ENCODE measurements at places on chromosomes 3 and 15.

- DNase-seq, result no peak
Measured at GRCh38 chr15:38374556-38374955, 79.4 kb upstream of the FAM98B start.

DNA sequence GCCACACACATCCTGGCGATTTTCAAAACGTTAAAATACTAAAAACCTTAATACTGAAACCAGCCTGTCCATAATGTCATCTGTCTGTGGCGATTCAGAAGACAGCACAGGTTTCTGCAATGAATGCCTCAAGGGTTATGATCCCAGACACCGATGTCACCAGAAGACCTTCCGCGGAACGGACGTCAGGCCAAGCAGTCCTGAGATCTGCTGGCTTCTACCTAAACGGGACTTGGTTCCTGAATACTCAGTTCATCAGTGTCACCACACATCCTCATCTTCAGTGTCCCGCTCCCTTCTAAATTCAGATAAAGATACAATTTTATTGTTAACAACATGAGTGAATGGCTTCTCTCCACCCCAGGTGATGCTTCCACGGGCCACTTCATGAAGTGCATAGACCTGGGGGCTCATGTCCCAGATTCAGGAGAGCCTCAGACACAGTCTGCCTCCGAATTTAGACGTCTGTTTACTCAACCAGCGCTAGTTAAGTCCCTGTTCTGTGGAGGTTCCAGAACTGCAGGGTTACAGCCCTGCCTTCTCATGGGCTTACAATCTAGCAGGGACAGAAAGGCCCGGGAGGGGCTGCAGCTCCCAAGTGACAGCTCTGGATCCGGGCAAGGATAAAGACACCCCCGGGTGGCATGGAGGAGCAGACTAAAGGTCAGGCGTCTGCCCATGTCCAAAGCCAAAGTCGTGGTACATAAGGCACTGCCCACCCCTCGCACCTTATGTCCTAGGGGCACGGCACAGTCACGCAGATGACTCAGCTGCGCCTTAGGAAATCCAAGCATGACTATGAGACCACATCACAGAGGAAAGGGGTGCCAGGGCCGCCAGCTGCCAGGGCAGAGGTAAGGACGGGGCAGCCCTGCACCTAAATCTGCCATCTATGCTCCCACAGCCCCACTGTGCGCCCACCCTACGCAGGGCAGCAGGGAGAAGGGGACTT lies 75.9 kb downstream of the VGLL4 start:
- DNase-seq, result no peak

- no peak for DNase-seq
Measured at GRCh38 chr15:73647259-73648013, 14.2 kb upstream of the NPTN start.

- no peak for DNase-seq
Measured at GRCh38 chr15:74482661-74483060, 21.7 kb upstream of the UBL7 start.

GRCh38 chr3:40387001-40387894 lies at the start of gene ENTPD3:
TSS of gene ENTPD3 (plus strand) at chr3:40387184. CDS start at chr3:40388058, 874 bp downstream.
- no peak for DNase-seq

- DNase-seq, result no peak
Measured at GRCh38 chr3:121651684-121652083, 9.0 kb downstream of the HCLS1 start.

GRCh38 chr3:59567661-59568060 lies 517.8 kb upstream of the CFAP20DC start:
- no peak for DNase-seq

DNA sequence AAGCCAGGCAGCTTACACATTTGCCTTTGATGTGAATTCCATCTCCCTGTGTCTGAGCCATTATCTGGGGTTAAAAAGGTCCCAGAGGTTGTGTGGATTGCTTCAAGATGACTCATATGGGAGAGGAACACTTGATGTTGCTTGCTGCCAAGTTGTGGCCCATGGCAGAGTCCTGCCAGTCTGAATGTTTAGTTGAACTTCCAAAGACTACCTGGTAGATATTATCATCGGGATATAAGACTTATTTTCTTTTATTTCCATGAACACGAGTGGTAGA lies 85.6 kb downstream of the TJP1 start:
- DNase-seq, result no peak

DNA sequence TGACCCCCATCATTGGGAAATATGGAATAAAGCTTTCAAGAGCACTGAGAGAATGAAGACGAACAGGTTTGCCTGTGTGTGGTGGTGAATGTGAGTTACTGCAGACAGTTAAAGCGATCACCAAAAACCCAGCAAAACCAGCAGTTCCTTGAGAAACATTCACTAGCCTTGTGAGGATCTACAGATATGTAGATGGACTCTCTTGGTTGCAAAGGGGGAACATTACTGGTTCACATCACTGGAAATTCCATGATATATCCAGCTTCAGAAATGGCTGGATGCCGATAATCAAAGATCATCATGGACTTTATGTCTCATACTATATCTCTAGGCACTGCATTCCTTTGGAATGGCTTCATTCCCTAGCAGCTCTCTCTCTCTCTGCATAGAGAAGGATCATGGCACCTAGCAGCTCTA lies 10.2 kb upstream of the HERC1 start:
- no peak for DNase-seq

- DNase-seq, result no peak
Measured at GRCh38 chr15:74428970-74429780, 4.6 kb downstream of the SEMA7A start.

DNA sequence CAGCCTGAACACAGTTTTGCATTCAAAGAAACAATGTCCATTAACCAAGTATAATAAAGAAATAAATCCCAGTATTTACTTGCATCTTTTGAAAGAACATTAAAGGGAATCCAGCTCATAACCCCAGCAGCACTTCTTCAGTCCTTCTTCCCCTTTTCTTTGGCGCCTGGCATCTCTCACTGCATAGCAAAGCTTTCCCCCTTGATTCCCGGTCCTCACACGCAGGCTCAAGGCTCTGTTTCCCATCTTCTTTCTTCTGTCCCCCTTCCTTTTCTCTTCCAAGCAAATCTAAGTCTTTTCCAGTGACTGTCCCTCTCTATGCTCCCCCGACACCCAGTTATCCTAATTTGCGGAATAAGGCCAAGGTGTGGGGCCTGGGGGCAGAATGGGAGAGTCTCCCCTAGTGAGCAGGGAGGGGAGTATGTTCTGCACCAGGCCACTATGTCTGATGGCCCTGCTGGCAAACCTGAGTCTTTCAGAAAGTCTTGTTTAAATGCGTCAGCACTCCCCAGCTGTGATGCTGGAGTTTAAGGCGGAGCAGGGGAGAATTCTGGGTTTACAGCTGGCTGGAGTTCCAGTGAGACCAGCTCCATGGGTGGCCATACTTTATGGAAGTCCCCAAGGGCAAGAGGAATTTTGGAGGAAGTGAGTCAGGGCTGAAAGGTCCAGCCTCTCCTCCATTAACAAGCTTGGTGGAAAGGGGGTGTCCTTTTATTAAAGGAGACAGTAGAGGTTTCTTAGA lies 42.1 kb downstream of the GOLGA6A start:
- DNase-seq, result no peak

DNA sequence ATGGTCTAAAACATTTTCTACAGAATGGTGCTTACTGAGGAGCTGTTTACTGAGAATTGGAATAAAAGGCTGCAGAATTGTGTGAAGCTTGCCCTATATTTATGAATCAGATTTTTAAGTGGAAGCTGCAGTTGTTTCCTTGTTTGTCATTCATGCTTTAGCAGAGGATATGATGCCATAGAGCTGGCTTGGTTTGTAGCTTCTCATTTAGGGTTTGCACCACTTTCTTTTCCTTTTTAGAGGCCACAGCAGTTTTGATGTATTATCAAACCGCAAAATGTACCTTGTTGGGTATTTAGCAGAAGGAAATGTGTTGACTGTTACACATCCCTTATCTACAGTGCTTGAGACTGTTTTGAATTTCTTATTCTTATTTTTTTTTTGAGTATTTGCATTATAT lies 66.2 kb downstream of the RASA2 start:
- DNase-seq, result no peak

GRCh38 chr3:187498211-187498724 lies 130.1 kb downstream of the RTP4 start:
- DNase-seq, result no peak

GRCh38 chr3:72193771-72194430 lies 409.0 kb upstream of the PROK2 start:
- no peak for DNase-seq

- no peak for DNase-seq
Measured at GRCh38 chr3:24004171-24004938, 59.3 kb downstream of the NR1D2 start.

GRCh38 chr15:51837792-51838251 lies 8.4 kb downstream of the TMOD3 start:
- DNase-seq, result no peak

DNA sequence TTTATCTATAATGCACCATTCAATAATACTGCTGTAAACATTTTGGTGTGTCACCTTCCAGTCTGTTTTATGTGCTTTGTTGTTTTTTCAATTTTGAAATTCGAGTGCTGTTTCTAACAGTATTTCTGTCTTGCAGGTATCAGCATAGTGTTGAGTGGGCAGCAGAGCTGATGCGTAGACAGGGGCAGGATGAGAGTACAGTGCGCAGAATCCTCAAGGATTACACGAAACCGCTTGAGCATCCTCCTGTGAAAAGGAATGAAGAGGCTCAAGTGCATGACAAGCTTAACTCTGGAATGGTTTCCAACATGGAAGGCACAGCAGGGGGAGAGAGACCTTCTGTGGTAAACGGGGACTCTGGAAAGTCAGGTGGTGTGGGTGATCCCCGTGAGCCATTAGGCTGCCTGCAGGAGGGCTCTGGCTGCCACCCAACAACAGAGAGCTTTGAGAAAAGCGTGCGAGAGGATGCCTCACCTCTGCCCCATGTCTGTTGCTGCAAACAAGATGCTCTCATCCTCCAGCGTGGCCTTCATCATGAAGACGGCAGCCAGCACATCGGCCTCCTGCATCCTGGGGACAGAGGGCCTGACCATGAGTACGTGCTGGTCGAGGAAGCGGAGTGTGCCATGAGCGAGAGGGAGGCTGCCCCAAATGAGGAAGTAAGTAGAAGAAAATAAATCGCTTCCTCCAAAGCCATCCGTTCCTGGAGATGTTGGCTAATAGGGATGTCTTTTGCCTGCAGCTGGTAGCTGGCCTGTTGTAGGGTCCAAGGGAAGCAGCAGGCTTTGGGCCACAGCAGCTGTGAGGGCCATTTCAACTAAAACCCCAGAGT lies 19.1 kb downstream of the TSEN2 start:
- DNase-seq, result no peak

- DNase-seq, result no peak
Measured at GRCh38 chr15:64493641-64494040, 33.3 kb downstream of the ZNF609 start.

GRCh38 chr15:60809375-60809774 lies 330.4 kb upstream of the ICE2 start:
- no peak for DNase-seq

DNA sequence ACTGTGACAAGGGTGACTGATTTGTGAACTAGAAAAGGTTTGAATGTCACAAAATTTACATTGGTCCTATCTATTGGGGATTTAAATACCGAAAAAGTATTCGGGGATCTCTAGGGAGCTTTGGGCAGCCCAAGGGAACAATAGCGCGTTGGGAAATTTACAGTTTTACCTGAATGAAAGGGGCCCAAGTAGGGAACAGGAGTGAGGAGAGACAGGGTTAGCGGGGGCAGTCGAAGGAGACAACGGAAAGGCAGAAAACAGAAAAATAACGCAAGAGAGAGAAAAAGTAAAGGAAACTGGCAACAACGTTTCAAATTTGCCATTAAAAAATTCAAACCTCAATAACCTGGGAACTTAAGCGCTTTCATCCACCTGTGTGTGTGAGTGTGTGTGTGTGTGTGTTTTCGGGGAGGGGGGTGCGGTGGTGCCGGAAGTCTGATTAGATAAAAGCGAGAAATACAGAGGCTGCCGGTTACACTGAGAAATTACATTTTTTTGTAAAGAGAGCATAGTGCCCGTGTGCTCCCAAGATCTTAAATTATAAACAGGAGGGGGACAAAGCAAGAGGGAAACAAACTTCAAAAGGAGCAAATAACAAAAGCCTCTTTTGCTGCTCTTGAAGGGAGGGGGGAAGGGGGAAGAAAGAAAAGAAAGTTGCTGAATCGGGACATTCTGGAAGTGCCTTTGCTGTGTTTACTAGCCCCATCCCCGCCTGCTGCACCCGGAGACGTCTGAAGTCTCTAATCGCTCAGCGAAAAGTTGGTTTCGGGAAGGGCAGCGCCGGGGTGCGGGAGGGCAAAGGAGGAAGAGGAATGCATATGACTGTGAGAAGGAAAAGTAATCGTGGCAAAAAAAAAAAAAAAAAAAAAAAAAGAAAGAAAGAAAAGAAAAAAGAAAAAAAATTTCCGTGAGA lies 721 bp upstream of the ZIC1 start:
- DNase-seq, result no peak

- DNase-seq, result no peak
Measured at GRCh38 chr3:142787719-142788118, 63.9 kb downstream of the TRPC1 start.
